ENCODE measurements at places on chromosomes 4 and X.

DNA sequence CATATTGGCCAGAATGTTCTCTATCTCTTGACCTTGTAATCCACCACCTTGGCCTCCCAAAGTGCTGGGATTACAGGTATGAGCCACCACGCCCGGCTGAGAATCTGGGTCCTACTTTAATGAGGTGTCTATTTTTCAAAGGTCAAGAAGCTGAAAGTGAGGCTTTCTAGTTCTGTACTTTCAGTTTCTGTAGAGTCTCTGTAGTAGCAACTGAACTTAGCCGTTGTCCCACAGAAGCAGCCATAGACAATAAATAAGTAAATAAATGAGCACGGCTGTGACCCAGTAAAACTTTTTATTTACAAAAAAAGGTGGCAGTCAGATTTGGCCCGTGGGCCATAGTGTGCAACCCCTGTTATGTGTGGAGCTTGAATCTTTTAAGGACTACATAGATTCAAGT is 92.0 kb downstream of the FNIP2 start:
- no peak for DNase-seq

- no peak for DNase-seq
Observed at GRCh38 chrX:136714626-136715599, 65.8 kb downstream of the ARHGEF6 start.

- DNase-seq, result peak; percentile 57
Observed at GRCh38 chr4:94523033-94523580, 71.4 kb downstream of the PDLIM5 start.

GRCh38 chr4:99405433-99406115 is 29.6 kb downstream of the ADH7 start:
- DNase-seq, result peak; percentile 81

- no peak for DNase-seq
Observed at GRCh38 chr4:159141193-159141592, 38.3 kb downstream of the RAPGEF2 start.

Data from HAP-1 (cell line).